Activated naive CD4-positive, alpha-beta T cell treated with Interleukin-2 at 50 U/mL for 16 hours (primary cell): ENCODE measurements at places on chromosomes 7 and 10.

GRCh38 chr7:132646052-132646451, 69.8 kb upstream of the PLXNA4 start:
- DNase-seq = no peak

DNA sequence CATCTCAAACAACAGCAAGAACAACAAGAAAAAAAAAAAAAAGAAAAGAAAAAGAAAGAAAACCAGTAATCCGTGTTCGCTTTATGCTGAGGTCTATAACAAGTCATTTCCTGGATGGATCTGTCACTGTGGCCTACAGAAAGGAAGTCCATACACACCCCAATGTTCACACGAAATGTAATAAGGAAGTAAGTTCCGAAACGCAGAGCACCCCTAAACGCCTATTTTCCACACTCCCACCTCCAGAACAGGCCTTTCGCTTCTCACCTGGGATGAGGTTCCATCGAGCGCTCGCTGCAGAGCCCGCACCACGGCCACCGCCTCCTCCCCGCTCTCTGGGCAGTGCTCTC, 735 bp downstream of the ZNF394 start:
- no peak for DNase-seq

GRCh38 chr10:128804411-128804810, 662.6 kb upstream of the MGMT start:
- no peak for DNase-seq

GRCh38 chr7:43942997-43943396, 16.8 kb downstream of the UBE2D4 start:
- DNase-seq = no peak

DNA sequence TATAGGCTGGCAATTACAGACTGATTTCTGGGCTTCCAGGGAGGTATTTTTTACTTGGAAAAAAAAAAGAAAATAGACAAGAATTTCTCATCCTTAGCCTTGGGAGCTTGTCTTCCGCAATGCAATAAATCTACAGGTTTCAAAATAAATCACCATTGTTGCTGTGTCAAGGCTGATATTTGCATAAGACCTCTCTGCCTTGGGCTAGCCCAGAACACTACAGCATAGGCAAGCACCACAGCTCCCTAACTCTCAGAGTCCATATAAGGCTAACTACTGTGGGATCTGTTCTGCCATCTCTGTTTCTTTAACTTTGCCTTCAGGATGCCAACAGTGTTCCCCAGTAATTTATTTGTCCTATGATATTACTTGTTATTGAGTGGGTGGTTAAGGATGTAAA, 64.4 kb downstream of the ZWINT start:
- no peak for DNase-seq

DNA sequence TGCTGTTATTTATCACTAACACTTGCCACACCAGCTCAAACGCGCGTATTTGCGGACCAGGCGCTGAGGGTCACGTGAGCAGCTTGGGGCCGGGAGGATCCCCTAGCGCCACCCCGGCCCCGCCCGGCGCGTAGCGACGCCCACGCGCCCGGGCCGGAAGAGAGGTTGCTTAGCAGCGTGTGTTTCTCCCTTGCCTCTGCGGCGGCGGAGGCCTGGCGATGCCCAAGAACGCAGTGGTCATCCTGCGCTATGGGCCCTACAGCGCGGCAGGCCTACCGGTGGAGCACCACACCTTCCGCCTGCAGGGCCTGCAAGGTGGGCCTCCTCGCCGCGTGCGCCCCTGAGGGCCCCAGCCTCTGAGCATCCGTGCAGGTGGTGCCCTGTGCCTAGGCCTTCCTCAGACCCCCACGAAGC, at the start of gene C10orf53:
Gene C10orf53 (plus strand): TSS at position 172 of the 414 bp plus-strand sequence. CDS start 47 bp downstream, at position 219.
- DNase-seq = no peak

DNA sequence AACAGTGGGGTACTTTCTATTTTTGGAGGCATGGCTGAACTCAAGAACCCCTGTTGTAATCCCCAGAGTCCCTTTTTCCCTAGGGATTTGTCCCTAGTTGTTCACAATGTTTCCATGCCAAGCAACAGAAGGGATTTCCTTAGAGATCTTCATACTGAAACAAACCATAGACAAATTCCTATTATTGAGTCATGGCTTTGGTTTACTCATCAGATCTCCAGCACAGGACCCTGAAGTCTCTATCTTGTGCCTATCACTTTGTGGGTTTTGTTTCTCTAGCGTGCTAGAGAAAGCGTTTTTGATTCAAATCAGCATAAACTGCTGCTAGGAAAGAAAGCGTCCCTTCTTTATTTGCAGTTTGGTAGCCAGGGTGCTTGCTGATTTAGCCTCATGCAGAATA, 165.0 kb downstream of the BAMBI start:
- DNase-seq = no peak

DNA sequence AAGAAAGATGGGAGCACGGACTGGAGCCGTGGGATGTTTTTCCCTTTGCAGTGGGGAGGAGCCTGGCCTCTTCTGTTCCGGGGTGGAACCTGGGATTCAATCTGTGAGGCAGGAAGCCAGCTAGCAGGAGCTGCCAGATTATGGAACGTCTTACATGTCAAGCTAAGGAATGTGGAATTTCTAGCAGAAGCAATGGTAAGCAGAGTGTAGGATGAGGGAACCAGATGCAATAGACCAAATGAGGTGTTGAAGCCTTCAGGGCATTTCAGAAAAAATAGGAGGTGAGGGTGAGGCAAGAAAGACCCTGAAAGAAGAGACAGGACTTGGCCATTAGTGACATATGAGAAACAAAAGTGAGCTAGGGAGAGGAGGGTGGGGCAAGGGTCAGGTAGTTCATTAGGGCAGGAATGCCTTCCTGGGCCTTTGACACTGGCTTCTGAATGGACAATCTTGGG, 105.5 kb downstream of the CHN2 start:
- no peak for DNase-seq

GRCh38 chr7:75977743-75978142, 16.7 kb downstream of the TMEM120A start:
- DNase-seq = no peak

DNA sequence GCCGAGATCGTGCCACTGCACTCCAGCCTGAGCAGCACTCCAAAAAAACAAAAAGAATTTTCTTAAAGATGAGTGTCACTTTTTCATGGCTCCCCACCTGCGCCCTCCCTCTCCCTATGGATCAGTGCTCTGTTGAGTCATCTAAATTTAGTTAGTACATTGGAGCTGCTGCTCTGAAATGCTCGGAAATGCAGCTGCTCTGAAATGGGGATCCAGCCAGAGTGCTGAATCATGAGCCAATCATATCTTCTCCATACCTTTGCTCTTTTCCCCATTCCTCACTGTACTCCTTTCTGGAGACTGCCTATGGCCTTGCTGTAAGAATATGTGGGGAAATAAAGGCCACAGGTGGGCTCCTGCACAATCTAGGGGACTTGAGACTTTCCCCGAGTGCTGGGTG, 188.8 kb downstream of the ZNF438 start:
- DNase-seq = no peak

GRCh38 chr7:117044664-117045063, 91.4 kb downstream of the ST7 start:
- no peak for DNase-seq
